ENCODE measurements at places on chromosomes 12 and 14. TPM values are rescaled to one million over a fixed set of nuclear protein-coding genes. Genes with fewer than 3 reads are reported as not detected.

DNA sequence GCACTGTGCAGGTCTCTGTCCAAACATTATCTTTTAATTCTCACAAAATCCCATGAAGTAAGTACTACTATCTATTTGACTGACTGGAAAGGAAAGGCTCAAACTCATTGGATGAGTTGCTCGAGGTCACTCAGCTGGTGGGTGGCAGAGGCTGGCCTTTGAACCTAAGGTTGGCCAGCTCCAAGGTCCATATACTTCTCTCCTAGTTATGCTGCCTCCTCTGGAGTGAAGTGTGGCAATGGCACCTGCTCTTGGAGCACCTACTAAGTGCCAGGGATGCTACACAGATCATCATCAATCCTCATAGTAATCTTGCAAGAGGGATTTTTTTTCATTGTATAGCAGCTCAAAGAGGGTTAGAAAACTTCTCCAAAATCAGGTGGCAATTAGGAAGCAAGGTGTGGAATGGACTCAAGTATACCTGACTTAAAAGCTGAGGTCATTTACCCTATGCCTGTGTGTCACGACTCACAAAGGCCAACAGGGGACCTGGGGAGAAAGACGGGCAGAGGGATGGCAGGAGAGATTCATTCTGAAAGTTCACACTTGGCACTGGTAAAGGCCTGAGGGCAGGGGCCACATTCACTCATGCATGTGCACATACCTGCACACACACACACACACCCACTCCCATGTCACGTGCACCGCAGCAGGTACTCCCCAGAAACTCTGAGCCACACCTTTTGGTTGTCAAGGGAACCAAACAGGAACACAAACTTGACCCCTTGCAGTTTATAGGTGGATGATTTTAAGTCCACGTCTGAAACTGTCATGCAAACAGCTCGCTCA, 146.4 kb downstream of the FOXN3 start:
- no peak for DNase-seq

Gene KRT2
- total RNA-seq, result not detected

Gene DBX2
- total RNA-seq, result not detected

Gene NRL
- 3.4 TPM for total RNA-seq

DNA sequence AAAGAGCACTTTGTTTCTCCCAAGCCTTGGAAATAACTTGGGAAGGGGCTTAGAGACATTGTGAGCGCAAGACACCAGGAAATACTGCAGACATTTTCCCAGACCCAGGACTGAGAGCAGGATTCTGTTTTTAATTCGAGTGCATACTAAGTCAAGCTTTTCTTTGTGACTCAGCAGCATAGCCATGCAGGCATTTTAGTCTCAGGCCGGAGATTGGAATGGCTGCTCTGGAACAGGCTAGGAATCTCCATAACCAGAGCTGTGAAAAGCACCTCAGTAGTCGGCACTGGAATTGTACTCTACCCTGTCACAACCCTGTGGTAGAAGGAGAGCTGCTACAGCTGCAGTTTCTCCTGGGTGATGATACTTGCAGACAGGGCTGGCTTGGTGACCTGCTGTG, 28.9 kb upstream of the GARIN6 start:
- DNase-seq, result no peak

Gene CLEC2A
- not detected for total RNA-seq

GRCh38 chr14:103091041-103091882, 3.3 kb upstream of the EXOC3L4 start:
- DNase-seq, result peak; percentile 81

Measured in activated naive CD8-positive, alpha-beta T cell treated with anti-CD3 and anti-CD28 coated beads, Interleukin-2, amount 10 ng/mL, durations not matched to agents 7 days and 5 days (primary cell).